Stimulated activated naive CD4-positive, alpha-beta T cell treated with Interleukin-2 at 50 U/mL for 16 hours (primary cell): ENCODE measurements at places on chromosomes 16 and 17.

GRCh38 chr17:34614698-34615097 lies 35.3 kb downstream of the TMEM132E start:
- DNase-seq: no peak

DNA sequence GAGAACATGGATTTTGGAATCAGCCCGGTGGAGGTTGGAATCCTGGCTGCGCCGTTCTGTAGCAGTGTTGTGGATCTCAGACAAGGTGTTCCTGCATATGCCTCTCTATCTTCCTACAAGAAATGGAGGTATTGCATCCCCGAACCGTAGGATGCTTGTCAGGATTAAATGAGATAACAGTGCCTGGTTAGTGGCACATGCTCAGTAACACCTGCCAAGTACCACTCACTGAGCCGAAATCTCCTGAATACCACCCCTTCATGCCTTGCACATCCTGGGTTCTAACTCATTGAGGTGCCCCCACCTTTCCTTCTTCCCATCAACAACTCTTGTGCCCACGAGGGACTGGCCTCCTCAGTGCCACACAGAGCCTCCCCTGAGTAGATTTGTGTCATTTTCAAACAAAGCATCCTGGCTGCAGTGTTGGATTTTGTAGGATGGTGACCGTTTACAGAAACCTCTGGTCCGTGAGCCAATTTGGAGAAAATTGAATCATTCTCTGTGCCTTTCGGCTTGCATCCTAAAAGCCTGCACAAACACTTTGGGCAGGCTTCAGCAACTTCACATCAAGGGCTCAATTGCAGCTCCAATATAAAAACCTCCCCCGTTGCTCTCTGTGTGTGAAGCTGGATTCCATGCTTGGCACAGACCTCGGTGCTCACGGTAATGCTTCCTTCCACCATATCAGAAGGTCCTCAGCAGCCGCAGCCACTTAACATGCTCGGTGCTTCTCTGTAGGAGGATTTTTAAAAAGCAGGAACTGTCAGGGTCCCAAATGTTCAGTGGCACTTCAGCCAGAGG lies 84.2 kb downstream of the WWOX start:
- no peak for DNase-seq

DNA sequence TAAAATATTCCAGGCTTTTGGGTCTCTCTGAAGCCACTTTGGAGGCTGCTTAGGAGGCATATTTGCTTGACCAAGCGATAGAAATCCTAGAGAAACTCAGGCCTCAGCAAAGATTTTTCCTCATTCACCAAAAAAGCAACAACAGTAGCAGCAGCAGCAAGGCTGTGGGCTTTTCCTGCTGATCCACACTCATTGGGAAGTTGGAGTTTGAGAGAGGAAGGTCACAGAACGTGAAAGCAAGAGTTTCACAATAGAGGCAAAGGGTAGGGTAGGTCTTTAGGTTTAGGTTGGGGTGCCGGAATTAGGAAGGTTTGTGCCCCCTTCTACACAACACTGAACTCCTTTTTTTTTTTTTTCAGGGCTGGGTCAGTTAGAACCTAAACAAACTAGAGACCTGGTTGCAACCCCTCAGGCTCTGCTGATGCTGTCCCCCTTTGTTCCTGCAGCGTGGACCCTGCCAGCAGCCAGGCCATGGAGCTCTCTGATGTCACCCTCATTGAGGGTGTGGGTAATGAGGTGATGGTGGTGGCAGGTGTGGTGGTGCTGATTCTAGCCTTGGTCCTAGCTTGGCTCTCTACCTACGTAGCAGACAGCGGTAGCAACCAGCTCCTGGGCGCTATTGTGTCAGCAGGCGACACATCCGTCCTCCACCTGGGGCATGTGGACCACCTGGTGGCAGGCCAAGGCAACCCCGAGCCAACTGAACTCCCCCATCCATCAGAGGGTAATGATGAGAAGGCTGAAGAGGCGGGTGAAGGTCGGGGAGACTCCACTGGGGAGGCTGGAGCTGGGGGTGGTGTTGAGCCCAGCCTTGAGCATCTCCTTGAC lies 2.0 kb downstream of the TMUB2 start:
- no peak for DNase-seq

- DNase-seq: no peak
These were observed 462.7 kb downstream of the WWOX start for GRCh38 chr16:78562111-78562510.

DNA sequence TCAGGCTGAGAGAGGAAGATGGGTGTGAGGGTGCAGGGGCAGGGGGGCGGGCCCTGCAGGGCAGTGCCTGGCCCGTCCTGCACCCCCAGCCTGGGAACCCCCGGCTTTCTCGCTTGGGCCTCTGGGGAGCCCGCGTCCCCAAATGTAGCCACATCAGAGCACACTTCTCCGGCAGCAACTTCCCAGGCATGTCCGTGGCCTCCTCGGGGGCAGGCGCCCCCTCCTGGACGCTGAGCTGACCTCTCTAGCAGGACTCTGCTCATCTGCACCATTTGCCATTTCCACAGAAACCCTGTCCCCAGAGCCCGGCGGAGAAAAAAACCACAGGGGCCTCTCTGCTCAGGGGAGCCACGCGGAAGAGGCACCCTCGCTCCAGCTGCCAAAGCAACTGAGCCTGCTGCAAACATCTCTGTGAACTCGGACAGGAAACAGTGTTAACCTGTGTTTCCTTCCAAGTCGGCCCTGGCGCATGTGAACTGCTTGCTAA lies 63.4 kb downstream of the KLHDC4 start:
- peak; percentile 22 for DNase-seq

GRCh38 chr17:32927724-32928585 lies at the start of gene TMEM98:
Gene TMEM98 (plus strand): TSS chr17:32928153. CDS start chr17:32931529, 3,376 bp downstream.
- no peak for DNase-seq

DNA sequence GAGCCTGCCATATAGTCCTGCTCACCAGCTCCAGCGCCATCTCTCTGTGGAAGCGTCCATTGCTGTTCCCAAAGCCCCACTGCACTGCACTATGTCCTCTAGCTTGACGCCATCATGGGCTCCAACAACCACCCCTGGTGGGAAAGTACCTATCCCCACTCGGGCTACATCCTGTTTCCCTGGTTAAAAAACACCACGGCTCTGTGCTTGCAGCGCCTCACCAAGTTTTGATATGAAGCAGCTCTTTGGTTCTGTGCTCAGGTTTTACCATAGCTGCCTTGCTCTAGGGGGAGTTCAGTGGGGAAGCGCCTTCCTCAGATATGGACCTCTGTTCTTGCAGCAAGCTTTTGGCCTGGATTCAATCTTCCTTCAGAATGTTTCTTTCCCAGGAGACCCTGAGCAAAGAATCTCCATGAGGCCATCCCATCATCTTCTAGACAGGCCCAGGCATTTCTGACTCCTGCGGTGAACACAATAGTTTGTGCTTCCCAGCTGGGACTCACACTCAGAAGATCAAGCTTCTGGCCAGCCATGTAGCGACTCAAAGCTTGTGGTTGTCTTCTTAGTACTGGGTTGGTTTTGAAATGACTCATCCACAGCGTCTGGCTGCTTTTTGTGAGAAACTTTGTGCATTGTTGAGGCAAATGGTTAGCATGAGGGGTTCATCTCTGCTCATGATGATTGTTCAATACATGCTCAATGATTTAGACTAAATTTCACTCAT lies 39.5 kb downstream of the DYNLRB2 start:
- DNase-seq: peak; percentile 65

- DNase-seq: no peak
These were observed 24.2 kb downstream of the CASKIN2 start for GRCh38 chr17:75490953-75491649.

DNA sequence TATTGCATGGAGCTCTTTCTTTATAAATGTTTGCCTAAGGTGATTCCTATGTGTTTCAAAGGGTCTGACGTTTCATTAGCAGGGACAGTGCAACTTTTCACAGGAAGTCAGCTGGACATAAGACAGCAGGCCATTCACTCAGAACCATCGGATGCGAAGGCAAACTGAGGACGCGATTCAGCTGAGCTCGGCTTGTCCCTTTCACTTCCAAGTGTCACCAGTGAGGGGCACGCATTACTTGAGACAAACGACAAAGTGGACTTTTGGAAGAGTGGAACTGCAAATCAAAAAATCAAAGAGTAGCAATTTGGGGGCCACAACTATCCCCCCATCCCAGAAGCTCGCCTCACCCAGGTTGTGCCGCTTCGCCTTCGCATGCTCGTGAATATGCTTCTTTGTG lies 14.6 kb downstream of the USP22 start:
- DNase-seq: no peak

DNA sequence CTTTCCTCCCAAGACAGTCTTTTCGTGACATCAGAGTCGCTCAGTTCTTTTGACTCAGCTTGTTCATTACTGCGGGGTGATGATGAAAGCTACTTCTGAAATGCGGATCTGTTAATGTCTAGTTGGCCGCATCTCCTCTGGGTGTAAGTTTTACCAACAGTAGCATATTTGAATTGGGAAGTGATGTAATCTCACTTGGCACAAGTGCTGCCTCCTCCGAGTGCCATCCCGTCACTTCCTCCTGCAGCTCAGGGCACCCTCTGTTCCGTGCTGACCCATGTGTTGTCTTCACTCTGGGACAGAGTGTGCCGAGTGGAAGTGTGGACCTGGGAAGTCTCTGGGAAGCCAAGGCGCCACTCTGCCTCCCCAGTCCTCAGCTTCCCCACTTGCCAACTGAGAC lies 8.9 kb downstream of the ADAD2 start:
- DNase-seq: no peak

DNA sequence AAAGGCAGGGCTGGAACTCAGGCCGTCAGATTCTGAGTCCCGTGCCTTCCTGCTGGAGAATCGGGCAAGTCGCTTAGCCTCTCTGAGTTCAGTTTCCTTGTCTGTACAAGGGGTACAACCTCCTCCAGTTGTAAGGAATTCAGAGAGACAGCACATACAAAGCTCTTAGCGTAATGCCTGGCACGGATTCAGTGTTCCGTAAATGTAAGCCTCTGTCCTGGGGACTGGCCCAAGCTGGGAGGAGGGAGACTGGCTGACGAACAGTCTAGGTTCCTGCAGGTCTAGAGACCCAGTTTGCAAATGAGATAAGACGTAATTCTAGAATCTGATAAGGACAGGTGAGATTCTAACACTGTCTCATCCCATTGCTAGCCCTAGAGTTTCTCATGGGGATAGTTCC lies 9.9 kb downstream of the METTL22 start:
- DNase-seq: no peak

DNA sequence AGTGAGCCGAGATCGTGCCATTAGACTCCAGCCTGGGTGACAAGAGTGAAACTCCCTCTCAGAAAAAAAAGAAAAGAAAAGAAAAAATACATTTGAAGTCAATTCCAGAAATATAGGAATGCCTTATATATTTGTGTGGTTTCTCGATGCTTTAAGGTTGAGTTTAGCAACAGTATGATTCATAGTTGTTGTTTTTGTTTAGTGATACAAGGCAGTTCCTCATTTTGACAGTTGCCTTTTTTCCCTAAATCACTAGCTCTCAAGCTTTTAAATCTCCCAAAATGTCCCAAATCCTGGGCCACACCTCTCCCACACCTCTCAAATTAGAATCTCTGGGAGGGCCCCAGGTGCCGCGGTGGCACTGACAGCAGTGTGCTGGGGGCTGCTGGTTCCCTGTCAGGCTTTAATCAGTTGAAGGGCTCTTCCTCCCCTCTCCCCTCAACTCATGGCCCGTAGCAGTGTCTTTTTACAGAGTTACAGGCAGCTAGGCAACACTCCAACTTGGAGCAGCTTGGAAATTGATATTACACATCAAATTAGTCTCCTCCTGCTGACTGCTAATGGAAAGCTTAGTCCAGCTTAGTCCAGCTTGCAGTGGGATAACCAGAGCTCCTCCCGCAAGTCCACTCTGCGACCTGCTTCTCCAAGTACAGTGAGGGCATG lies 58.4 kb downstream of the EPN2 start:
- DNase-seq: no peak

DNA sequence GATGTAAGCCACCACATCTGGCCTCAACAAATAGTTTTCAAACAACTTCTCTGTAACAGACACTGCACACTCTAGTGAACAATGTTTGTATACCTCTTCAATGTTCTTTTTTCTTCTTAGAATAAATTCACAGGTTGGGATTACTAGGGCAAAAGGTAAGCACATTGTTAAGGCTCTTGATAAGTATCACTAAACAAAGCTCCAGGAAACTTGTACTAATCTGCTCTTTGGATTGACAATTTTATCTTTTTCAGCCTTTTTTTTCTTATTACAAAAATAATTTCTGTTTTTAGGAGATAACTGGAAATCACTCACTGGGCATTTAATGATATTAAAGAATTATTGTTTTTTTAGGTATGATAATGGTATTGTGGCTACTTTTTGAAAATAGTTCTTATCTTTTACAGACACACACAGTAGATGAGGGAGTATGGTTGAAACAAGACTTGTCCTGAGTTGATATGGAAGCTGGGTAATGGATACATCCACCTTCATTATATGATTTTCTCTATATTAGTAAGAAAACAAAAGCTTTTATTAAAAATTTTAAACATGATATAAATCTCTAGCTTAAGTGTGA lies 7.7 kb upstream of the MPRIP start:
- DNase-seq: no peak

DNA sequence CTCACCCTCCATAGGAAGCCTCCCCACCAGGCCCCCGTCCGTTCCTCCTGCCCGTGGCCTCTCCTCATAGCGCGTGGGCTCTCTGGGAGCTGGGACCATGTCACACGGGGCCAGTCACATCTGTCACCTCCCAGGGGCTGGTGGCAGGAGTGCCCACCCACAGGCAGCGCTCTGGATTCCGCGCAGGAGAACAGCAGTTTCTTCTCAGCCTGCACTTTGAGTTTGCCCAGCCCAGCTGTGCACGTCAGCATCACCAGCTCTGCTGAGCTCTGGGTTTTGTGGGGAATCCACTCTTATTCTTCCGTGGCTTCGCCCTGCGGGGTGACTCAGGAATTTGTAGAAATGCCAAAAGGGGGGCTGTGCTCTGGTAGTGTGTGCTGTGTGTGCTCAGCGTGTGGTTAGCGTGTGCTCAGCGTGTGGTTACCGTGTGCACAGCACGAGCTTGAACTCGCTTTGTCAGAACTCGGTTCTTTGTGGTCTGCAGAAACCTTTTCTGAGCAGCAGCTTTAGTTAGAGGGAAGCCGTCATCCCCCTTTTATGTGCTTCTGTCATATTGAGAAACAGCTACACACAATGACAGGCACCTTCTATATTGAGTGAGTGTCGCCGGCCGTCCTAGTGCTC lies 3.2 kb downstream of the ACSF3 start:
- DNase-seq: peak; percentile 43

- no peak for DNase-seq
These were observed 105.8 kb upstream of the DNAH9 start for GRCh38 chr17:11492511-11492910.

GRCh38 chr16:23333034-23333579 lies 31.0 kb downstream of the SCNN1B start:
- DNase-seq: no peak

DNA sequence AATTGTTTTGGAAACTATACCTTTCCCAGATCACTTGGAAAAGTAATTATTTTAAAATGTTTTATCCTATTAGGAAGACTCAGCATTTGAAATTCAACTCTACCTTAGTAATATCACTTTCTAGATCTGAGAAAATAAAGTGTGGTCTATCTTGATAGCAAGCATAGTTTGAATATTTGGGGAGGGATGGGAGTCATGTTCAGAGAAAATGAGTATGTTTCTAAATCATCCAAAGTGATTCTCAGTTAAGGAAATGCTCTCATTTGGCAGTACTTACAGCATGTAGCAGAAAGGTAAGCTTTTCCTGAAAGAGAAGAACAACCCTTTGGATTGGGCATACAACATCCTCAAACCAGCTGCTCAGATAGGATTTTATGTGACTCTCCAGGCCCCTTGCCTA lies 6.9 kb downstream of the C17orf75 start:
- DNase-seq: no peak

GRCh38 chr16:72469932-72470331 lies 298.0 kb upstream of the PMFBP1 start:
- DNase-seq: no peak
